ENCODE measurements at places on chromosomes 16 and 17. TPM values are rescaled to one million over a fixed set of nuclear protein-coding genes. Genes with fewer than 3 reads are reported as not detected.

GRCh38 chr16:86635176-86635876, 57.0 kb downstream of the FOXL1 start:
- DNase-seq = no peak

DNA sequence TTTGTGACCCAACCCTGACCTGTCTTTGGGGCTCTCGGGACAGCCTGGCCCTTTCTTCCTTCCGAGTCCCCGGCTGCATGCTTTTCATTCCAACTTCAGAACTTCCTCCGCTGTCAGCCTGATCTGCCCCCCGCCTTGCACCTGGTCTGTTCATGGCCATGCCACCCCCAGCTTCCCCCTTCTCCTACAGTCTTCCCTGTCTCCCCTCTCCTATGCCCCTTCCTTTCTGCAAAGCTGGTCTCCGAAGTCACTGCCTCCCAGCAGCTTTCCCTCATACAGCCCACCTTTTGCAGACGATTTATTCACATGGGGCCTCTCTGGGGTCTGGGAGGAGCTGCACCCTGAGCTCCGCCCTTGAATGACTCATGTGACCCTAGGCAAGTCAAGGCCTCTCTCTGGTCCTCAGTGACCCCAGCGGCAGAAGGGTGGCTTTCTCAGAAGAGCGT, 47.1 kb upstream of the SDK2 start:
- no peak for DNase-seq

- no peak for DNase-seq
Observed at GRCh38 chr17:36070427-36070826, 6.4 kb downstream of the CCL18 start.

DNA sequence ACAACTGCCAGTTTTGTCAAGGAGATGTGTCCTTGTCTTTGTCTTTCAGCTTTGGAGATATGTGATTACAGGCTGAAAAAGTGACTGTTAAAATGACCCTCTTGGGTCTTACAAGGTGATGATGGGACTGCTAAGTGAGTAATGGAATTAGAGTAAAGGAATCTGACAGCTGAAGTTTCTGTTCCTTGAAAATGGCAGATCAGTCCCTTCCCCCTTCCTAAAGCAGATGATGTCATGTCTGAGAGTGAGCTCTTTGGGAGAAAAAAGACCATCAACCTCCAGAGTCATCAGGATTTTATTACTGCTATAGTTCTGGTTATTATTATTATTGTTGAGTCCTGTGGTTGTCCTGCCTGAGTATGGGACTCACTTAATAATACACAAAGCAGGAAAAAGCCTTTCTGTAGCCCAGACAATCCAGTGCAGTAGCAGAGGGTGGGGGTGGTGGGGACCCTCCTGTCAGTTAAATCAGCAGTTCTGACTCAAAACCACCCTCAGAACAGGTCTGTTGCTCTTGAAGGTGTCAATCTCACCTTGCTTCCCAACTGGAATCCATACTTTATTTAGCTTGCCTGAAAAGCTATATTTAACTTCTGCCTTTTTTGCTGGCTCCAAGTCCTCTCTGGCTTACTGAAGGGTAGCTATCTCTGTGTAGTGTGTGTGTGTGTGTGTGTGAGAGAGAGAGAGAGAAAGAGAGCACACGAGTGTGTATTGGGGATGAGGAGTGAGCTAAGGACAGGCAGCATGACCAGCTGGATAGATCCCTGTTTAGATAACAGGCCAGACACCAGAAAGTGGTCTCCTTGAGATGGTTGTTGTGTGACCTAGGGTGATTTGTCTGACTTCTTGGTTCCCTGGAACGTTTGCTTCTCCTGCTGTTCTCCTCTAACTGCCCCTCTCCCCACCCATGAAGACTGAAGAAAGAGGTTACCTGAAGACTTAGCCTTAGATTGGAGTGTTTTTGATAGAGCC, 4.9 kb downstream of the HROB start:
- DNase-seq = no peak

DNA sequence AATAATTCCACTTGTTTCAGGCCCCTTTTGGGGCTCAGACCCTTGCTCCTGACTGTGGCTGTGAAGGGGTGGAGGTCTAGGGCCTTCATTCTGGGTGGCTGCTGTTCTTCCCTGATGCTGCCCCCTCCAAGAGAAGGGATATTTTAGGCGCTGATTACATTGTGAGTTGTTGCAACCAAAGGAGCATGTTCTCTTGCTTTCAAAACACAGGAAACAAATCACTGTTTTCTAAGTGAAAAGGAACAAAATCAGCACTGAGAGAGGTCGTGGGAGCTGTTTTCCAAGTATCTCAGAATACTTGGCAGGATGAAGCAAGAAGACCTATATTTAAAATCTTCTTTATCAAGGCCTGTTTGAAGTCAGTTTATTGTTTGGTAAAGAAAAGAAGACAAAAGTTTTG, 25.3 kb upstream of the SEC14L1 start:
- no peak for DNase-seq

GRCh38 chr17:62704381-62704971, 77.0 kb downstream of the MRC2 start:
- DNase-seq = no peak

GRCh38 chr16:3953728-3954410, 73.4 kb upstream of the CREBBP start:
- DNase-seq = no peak

- no peak for DNase-seq
Observed at GRCh38 chr17:9985646-9986045, 80.6 kb upstream of the RCVRN start.

Gene UMOD
- polyA plus RNA-seq = 2.8 TPM

- DNase-seq = no peak
Observed at GRCh38 chr17:1181753-1182137, 2.0 kb upstream of the ABR start.

GRCh38 chr17:63647065-63647725, 25.0 kb downstream of the MAP3K3 start:
- DNase-seq = no peak

DNA sequence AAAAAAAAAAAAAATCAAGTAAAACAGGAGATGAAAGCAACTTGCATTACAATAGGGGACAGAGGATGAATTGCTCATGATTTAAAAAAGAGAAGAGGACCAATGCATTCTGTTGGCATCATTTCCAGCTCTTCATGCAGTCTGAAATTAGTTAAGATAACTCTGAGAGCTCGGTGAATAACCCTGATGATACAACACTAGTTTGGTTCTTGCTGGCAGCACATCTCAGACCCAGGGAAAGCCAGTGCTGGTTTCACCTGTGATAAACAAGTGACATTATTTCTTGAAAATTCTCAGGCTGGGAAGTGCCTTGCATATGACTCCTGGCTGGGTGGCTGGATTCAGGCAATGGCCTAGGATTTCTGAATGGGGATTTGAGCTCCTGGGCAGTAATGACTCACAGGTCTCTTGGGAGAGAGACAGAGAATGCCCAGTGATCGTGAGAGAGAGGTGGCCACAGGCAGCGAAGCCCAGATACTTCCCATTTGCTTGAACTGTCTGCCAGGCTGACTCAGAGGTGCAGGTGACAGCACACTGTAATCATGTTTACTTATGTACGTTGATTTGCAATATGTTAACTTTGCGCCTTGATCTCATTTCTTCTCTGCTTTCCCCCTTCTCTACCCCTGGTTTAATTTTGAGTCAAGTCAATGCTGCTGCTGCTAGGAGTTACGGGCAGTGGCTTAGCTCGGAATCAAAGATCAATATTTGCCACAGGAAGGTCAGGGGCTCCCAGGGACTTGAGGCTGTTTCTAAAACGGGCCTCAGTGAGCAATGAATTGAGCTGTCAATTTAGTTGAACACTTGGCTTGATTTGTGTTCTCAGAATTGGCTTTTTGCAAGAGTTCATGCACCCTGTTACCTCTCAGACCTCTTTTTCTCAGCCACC, 27.1 kb downstream of the ARSG start:
- no peak for DNase-seq
